C1 segment of cervical spinal cord (tissue), 14 donors: ENCODE measurements at places on chromosomes 11 and 22.

DNA sequence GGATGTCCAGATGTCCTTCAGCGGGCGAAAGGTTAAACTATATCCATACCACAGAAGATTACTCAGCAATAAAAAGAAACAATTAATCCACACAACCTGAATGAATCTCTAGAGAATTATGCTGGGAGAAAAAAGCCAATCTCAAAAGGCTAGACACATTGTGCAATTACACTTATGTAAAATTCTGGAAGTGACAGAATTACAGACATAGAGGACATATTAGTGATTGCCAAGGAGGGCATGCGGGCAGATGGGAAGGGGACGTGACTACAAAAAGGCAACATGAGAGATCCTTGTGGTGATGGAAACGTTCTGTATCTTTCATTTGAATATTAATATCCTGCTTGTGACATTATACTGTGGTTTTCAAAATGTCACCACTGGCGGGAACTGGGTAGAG lies 103.5 kb upstream of the BMAL1 start:
- DNase-seq: no peak

GRCh38 chr11:8288166-8288772 lies 24.6 kb upstream of the LMO1 start:
- DNase-seq: no peak

GRCh38 chr22:17119481-17120202 lies 1.5 kb downstream of the TMEM121B start:
- DNase-seq: no peak

DNA sequence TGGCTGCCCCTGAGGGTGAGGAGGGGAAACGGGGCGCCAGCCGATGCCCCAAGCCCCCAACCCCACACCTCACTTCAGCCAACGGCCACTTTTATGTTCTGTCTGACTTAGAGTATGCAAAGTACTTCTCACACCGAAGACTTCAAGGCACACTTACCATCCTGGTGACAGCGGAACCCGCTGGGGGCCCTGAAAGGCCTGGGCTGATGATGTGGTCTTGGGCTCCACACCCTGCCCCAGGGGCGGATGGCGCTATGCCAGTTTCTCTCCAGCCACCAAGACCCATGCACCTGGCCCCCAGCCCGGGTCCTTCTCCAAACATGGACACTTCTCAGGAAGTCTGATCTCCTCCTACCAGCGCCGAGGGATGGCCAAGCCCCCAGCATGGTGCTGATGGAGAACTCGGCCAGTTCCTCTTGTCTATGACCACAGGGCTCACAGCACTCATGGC lies 175.4 kb downstream of the CTTN start:
- no peak for DNase-seq

DNA sequence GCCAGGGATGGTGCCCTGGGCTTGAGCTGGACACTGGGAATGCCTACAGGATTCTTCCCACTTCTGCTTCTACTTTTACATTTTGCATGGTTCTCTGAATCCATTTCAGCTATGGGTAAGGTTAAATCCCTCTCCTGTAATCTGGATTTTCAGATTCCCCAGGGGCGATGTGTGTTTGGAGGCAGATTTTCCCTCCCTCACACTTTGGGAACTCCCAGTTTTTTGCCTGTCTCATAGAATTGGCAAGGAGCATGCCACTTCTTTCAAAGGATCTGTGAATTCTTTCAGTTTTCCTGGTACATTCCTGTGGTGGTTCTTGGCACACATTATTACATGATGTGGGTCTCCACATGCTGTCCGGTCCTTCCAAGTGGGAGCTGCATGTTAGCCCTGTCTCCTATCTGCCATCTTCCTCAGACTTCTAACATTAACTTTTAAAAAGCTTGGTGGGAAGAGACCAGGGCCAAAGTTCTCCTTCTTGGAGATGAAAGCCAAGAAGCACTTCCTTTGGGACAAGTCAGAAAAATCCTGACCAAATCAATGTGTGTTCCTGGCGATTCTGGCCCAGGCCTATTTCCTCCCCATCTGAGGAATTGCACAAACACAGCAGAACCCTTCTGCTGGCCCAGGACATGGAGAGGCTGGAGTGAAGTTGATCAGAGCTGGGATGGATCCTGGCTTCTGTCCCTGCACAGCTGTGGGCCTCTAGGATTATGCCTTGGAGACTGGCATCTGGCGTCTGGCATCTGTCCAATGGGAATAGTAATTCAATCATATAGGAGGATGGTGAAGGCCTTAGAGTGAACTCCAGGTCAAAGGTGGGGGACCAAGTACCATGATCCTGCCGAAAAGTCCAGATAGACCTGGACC lies 5.4 kb upstream of the APOL2 start:
- DNase-seq: no peak

- no peak for DNase-seq
These were observed 42.5 kb downstream of the INSC start for GRCh38 chr11:15157181-15157580.

DNA sequence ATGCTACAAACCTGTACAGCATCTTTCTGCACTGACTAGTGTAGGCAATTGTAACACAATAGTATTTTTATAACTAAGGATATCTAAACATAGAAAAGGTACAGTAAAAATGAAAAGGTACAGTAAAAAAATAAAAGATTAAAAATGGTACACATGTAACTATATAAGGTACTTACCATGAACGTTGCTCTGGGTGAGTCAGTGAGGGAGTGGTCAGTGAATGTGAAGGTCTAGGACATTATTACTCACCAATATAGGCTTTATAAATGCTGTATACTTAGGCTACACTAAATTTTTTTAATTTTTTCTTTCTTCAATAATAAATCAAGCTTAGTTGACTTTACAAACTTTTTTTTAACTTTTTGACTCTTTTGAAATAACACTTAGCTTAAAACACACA lies 59.9 kb downstream of the EIF3M start:
- no peak for DNase-seq

DNA sequence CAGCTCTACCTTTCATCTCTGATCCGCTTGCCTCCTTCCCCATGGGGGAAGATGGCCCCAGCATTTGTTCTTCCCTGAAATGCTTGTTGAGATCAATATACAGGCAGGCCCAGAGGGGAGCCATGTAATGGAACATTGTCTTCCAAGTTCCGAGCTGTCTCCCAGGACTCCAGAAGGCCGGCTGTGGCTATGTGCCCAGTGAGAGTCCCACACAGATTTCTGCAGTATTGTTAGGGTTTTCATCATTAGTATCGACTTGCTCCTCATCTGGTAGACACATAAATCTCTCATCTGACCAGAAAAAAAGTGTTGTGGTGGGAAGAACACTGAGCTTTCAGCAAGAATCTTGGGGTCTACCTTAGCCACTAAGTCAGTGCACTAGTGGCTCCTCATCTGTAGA lies 163.4 kb downstream of the TRIM29 start:
- no peak for DNase-seq

DNA sequence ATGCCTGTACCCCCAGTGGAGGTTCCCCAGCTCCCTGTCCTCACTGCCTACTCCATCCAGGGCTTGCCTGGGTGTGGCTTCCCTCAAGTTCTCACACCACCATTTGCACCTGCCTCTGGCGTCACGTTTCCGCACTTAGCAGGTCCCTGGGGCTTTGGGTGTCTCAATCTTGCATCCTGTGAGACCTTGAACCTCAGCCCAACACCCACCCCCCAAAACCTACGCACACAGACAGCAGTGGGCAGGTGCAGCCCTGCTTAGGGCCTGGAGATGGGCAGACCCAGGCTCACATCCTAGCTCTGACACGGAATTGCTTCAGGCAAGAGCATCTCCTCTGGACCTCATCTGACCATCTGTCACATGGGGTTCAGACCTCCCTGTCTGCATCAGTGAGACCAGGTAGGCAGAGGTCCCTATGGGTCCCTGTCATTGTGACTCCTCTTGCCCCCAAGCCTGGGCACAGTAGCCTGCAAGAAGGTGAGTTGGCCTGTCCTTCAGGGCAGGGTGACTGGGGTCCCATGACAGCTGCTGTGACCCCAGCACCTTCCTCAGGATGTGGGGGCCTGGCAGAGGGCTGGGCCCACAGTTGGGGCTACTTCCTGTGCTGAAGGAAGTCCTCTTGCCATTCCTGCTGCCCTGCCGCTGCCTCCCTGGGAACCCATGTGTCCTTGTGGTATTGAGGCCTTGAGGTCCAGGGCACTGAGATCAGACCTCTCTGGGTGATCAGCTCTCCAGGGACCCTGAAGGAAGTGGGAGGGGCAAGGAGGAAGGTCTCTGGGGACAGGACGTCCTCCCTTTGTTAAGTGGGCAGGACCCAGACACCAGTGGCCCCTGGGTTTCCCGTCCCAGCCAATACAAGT lies 2.0 kb downstream of the SIPA1 start:
- no peak for DNase-seq

DNA sequence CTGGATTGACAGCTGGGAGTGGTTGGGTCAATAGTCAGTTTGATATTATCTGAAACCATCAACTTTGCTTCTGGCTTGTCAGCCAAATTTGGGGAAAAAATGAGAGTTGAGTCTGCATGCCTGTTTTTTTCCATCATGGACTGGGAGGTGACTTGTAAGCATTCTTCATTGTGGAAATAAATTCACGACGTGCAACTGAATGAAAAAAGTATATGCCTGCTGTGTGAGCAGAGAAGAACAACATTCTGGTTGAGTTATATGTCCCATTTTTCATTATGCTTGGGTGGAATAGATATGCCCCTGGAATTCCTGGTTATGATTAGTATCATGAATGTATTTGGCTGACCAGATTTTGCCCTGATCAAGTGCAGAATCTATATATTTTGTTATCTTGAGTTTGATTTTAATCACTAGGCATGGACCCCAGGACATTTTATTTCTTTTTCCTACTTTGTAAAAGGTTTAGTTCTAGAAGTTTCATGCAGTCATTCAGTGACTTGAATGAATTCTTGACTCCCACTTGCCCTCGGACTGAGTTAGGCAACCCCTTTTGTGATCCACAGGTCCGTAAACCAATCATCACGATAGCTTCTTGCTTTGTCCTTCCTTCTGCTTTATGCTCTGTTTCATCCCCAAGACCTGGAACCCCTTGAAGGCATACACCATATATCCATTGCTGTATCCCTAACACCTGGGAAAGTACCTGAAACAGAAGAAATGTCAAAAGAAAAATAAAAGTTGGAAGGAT lies 205.8 kb downstream of the NAV2 start:
- DNase-seq: no peak

DNA sequence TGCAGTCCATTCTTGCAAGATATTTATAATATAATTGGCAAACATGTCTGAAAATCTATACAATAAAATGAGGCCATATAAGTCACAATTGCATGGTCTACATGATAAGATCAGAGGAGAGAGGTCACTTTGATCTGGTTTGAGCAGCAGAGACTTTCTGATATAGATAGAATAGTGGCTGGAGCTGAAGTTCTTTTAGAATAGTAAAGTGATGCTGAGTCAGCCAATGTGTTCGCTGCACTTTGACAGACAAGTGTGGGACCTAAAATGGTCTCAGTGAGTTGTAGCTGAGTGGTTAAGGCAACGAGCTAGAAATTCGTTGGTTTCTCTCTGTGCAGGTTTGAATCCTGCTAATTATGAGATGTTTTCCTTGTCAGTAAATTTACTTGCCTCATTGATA lies 257.0 kb upstream of the C11orf87 start:
- DNase-seq: no peak

DNA sequence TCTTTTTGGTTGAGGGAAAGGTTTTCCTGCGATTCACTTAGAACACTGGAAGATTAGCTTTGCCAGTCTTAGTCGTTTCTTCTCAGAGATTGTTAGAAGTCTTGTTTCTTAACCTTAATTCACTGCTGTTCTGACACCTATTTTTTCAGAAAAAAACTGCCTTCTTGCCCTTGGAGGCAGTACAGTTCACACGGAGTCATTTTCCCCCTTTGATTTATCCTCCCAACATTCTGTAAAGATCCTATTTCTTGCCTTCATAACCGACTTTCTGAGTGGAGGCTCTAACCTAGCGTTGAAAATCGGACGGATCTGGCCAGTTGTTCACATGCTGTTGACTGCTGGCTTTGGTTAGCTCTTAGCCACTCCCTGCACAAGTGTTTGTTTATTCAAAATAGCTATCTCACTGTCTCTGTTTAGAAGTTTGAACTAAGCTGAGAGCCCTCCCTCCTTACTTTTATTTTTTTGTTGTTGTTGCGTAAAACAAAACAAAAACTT lies 737 bp downstream of the BCL2L13 start:
- no peak for DNase-seq

GRCh38 chr11:130340671-130341319 lies 26.1 kb upstream of the ZBTB44 start:
- no peak for DNase-seq

GRCh38 chr11:21105196-21105917 lies 436.0 kb downstream of the NELL1 start:
- DNase-seq: no peak

GRCh38 chr11:18171377-18172000 lies 1.1 kb upstream of the MRGPRX4 start:
- DNase-seq: no peak

GRCh38 chr11:119085437-119085847 lies 761 bp downstream of the HMBS start:
- no peak for DNase-seq

DNA sequence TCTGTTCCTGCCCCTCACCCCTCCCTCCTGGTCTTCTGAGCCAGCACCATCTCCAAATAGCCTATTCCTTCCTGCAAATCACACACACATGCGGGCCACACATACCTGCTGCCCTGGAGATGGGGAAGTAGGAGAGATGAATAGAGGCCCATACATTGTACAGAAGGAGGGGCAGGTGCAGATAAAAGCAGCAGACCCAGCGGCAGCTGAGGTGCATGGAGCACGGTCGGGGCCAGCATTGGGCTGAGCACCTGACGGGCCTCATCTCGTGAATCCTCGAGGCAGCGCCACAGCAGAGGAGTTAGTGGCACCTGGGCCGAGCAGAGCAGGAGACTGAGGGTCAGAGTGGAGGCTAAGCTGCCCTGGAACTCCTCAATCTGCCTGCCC lies 941.8 kb downstream of the BRD1 start:
- DNase-seq: no peak

DNA sequence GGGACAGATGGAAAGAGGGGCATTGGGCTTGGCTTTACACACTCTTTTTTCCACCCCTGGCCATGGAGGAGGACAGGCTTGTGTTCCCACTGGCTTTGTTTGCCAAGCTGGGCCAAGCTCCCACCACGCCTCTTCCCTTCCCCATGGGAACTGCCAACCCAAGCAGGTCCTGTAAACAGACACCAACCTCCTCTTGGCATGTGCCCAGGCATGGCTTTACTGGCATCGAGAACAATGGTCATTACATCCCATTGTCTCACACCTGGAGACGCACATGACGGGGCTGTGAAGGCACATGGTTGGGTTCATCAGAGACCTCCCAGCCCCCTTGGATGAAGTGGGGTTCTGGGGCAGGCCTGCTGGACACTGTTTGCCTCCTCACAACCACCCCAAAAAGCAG lies 11.7 kb downstream of the SEC14L3 start:
- DNase-seq: no peak
